ENCODE measurements at places on chromosomes 12 and 14. TPM values are rescaled to one million over a fixed set of nuclear protein-coding genes. Genes with fewer than 3 reads are reported as not detected.

DCN gene
- 41.1 TPM for polyA plus RNA-seq

CLEC6A gene
- not detected for polyA plus RNA-seq

FOXA1 gene
- 9.5 TPM for polyA plus RNA-seq

CAPZA3 gene
- 0.22 TPM for polyA plus RNA-seq

FCF1 gene
- 4.4 TPM for polyA plus RNA-seq

TMBIM4 gene
- 104 TPM for polyA plus RNA-seq

PRPH gene
- 0.28 TPM for polyA plus RNA-seq

HIP1R gene
- 23.1 TPM for polyA plus RNA-seq

DPF3 gene
- 0.37 TPM for polyA plus RNA-seq

NKX2-1 gene
- polyA plus RNA-seq = not detected

ALDH1L2 gene
- 0.10 TPM for polyA plus RNA-seq

BDKRB1 gene
- polyA plus RNA-seq = 18.5 TPM

DLST gene
- 31.0 TPM for polyA plus RNA-seq

REP15 gene
- 1.6 TPM for polyA plus RNA-seq

KLRC1 gene
- 0.78 TPM for polyA plus RNA-seq

PIWIL1 gene
- polyA plus RNA-seq = not detected

FSCB gene
- polyA plus RNA-seq = not detected
